Right forelimb (tissue), 1 donor: ENCODE measurements at places on chromosomes 7 and 10.

DNA sequence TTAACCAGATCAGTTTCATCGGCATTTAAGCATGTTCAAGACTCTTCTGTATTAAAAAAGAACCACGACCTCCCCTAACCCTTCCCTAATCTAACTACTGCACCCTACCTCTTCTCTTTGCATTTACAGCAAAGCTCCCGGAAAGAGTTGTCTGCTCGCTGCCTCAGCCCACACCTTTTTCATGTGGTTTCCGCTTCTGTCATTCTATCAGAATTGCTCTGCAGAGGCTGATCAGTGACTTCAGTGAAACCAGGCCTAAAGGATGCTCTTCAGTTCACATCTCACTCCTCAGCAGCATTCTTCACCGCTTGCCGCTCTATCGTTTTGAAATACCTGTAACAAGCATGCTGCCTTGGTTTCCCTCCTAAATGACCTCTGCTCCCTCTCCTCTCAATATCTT is 160.9 kb downstream of the SDK1 start:
- DNase-seq: no peak

DNA sequence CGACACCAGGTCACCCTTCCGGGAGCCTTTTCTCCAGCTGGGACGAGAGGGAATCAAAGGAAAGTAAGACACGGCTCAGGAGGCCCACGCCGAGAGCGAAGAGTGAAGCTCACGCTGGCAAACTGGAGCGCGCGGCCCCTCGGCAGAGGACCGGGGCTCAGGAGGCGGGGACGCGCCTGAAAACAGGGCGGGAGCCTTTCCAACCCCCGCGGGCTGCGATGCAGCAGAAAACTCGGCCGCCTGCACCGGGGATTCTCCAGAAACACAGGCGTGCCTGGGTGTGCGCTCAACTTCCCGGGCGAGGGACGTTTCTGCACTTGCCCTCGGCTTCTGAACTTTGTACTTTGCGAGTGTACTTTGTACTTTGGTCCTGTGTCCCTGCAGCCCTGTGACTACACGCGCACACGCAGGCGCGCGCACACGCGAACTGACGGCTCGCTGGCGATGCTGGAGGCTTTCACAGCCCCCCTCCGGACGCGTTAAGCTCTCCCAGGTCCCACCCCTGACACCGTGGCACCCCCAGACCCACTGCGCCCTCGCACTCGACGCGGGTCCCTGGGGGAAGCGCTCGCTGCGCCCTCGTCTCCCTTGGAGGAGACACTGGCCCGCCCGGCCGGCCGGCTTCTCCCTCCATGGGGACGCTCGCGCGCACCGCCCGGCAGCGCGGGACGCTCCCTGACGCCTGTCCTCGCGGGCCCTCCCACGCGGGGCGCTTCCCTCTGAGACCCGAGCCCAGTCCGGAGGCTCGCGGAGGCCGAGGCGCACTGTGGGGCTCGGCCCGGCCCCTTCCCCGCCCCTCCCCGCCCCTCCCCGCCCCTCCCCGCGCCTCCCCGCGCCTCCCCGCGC is 588 bp upstream of the PAOX start:
- peak; percentile 79 for DNase-seq

DNA sequence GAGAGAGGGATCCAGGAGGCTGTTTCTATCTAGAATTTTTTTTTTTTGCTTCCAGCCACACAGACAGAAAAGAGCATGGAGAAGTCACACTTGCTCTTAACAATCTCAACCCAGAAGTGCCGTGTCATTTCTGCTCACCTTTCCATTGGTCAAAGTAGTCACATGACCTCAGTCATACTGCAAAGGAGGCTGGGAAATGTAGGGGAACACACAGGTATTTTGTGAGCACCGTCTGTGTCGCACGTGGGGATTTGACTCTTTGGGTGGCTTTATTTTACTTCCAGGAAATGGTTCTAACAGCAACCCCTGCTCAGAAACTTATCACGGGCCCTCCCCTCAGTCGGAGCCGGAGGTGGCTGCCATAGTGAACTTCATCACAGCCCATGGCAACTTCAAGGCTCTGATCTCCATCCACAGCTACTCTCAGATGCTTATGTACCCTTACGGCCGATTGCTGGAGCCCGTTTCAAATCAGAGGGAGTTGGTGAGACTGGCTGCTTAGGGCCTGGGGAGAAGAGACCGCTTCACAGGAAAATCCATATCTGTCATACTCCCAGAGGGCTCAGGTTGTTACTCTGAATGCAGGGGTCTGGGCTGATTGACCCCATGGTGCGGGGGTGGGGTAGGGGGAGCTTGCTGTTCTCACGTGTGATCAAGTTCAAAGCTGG is 13.1 kb upstream of the CPA1 start:
- DNase-seq: no peak

DNA sequence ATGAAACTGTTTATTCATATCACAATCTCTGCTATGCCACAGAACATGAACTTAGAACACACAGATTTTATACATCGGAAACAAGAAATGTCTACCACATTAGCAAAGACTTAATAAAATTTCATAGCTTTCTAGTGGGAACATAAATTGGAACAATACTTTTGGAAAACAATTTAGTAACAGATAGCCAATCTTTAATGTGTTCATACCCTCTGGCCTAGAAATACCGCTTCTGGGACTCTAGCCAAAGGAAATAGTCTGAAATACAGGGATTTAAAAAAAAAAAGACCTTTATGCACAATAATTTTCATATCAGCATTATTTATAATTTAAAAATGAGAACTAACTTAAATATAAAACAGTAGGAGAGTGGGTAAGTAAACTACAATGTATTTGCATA is 168.5 kb downstream of the PLXNA4 start:
- DNase-seq: no peak

GRCh38 chr10:30386801-30387588 is 37.9 kb upstream of the MTPAP start:
- no peak for DNase-seq

DNA sequence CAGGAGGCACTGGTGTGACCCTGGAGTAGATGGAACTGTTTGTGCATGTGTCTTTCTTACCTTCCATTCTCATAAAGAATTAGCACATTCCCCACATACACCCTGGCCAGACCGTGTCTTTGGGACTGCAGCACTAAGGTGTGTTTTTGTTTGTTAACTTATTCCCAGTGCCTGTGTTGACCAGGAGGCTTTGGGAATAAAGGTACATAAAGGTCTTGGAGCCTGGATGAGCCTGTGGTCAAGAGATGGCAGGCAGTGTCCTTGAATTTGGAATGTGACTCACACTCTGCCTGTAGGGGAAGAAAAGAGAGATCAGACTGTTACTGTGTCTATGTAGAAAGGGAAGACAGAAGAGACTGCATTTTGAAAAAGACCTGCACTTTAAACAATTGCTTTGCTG is 137.6 kb downstream of the LYZL1 start:
- no peak for DNase-seq

DNA sequence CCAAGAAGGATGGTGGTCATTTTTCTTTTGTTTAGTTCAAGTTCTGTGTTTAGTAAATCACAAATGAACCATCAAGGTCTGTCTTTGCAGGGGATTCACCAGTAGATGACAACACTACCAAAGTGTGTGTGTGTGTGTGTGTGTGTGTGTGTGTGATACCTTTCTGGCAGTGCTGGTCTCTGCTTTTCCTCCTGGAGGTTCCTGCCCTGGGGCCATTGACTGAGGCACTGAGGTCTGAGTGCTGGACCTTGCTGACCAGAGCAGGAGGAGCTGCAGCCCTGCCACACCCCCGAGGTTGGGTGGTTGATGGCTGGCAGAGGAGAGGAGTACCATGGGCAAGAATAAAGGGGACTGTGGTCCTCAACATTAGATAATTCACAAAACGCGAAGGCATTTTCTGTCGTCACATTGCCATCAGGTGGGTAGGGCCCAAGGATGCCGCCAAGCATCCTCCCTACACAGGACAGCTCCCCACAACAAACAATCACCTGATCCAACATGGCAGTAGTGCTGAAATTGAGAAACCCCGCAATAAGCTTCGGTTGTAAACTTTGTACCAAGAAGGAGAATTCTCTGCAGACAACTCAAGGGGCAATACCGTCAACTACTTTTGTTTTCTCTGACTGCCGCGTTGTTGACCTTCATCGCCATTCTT is 49.5 kb upstream of the PRSS58 start:
- no peak for DNase-seq

GRCh38 chr10:32941357-32941756 is 16.7 kb downstream of the ITGB1 start:
- no peak for DNase-seq

- no peak for DNase-seq
These were observed 19.6 kb upstream of the GTPBP4 start for GRCh38 chr10:968546-969199.

DNA sequence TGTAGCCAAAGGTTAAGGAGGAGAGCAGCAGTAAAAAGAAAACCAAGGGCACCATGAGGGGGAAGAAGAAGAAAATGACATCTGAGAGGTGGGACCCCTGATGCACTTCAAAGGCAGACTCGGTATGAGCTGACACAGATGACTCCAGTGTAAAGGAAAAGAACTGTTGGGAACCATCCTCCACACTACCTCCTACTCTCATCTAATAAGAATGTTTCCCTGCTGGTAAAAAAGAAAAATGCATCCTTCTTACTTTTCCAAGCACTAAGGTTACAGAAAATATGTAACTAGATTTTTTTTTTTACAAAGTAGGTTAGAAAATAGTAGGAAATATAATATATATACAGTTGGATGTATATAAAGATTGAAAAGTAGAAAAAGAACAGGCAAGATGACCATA is 16.9 kb downstream of the TAS2R41 start:
- DNase-seq: no peak

DNA sequence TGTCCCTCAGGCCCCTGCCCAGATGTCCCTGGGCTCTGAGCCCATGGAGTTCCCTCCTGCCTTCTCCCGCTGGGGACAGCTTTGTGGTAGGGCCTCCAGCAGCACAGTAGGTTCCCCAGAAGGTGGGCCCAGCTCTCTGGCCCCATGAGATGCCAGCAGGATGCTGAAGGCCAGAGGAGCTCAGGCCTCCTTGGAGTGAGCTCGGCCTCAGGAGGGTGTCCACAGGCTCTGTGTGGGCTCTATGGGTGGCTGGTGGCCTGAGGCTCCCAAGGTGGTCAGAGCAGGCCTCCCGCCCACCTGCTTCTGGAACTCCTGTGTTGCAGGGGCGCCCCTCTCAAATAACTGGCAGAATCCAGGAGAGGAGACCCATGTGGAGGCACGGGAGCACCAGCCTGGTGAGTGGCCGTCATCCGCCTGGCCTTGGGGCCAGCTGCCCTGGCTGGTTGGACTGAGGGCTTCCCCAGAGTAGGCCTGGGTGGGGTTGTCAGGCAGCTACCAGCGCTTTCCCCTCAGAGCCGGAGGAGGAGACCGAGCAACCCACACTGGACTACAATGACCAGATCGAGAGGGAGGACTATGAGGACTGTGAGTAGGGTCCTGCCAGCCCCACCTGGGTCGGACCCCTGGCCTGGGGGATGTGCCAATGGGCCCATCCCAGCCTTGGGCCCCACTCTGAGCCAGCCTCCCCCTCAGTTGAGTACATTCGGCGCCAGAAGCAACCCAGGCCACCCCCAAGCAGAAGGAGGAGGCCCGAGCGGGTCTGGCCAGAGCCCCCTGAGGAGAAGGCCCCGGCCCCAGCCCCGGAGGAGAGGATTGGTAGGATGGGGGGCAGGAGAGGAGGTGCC is 3.2 kb downstream of the AEBP1 start:
- no peak for DNase-seq

DNA sequence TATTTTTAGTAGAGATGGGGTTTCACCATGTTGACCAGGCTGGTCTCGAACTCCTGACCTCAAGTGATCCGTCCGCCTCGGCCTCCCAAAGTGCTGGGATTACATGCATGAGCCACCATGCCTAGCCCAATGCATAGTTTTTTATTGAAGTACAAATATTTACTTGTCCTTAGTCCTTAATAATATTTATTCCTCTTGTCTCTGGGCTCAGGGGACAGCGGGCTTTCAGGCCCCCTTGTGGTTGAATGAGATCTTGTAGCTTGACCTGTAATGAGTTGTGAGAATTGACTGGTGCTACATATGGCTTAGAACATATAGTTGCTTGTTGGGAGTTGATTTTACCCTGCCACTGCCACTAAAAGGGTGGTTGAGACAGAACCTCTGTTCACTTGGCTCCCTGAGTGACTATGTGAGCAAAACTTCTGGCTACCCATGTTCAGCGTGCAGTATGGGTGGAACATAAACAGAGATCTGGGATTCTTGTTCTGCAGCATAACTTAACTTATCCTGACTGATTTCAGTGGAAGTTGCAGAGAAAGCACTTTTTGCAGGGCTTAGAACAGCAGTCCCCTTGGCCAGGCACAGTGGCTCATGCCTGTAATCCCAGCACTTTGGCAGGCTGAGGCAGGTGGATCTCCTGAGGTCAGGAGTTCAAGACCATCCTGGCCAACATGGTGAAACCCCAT is 14.9 kb downstream of the CCL26 start:
- DNase-seq: no peak

DNA sequence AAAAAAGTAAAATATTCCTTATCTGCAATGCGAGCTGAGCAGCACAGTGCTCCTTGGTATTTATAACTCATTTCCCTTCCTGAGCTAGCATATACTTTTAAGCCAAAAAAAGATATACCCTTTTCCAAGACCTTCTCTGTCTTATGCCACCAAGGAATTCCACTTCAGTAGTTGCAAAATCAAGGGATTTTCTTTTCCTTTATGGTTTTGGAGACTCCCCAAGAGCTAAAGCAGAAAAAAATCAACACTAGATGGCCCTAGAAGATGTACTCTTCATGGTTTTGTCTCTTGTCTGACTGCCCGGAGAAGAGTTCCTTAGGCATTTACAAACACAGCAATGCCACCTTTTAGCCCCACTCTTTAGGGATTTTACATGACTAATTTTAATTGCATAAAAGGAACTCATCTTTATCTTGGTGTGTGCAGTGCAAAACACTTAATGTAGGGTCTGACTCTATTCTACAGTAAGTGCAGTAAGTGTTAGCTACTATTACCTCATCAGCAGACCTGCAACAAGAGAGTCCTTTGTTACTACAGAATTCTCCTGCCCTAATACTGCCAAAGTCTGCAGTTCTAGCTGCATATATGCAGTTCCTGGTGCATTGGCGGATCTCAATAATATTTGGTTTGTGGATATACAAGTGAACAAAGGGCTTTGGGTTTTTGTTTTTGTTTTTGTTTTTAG is 443.3 kb downstream of the GFRA1 start:
- DNase-seq: no peak

- no peak for DNase-seq
These were observed 218.3 kb downstream of the AHR start for GRCh38 chr7:17516771-17517170.

- DNase-seq: no peak
These were observed 29.4 kb downstream of the RRP12 start for GRCh38 chr10:97371696-97372095.

DNA sequence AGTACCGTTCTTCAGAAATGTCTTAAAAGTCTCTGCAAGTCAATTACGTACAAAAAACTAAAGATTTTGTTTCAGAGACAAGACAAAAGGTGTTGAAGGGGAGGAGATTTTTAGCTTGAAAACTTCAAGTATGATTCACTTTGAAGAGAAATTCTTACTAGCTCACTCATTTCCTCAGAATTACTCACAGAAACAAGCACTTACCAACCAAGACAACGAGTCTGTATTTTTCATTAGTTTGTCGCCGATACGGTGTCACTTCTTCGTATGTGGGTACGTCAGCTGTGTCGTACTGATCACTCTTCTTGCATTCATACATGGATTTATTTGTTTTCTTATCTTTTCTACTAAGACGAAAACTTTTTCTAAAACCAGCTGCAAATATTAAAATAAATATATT is 90.6 kb upstream of the ODAD2 start:
- no peak for DNase-seq

GRCh38 chr7:72234086-72234485 is 178.1 kb downstream of the CALN1 start:
- DNase-seq: no peak
